ENCODE measurements at places on chromosomes 11 and 22.

DNA sequence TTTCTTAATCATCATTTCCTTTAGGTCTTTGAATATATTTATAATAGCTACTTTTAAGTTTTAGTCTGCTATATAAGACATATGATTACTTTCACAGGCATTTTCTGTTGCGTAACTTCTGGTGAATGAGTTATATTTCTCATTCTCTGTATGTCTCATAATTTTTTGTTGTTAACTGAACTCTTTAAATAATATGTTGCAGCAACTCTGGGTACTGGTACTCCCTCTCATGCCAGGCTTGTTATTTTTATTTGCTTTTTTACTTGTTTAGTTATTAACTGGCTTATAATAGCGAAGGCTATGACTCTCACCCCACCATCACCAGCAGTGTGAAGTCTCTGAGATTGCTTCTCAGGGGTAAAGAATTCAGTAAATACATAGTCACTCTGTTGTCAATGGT is 524.2 kb upstream of the CHORDC1 start:
- peak; percentile 70 for DNase-seq

- DNase-seq: no peak
Observed at GRCh38 chr11:32713496-32713895, 81.0 kb downstream of the CCDC73 start.

DNA sequence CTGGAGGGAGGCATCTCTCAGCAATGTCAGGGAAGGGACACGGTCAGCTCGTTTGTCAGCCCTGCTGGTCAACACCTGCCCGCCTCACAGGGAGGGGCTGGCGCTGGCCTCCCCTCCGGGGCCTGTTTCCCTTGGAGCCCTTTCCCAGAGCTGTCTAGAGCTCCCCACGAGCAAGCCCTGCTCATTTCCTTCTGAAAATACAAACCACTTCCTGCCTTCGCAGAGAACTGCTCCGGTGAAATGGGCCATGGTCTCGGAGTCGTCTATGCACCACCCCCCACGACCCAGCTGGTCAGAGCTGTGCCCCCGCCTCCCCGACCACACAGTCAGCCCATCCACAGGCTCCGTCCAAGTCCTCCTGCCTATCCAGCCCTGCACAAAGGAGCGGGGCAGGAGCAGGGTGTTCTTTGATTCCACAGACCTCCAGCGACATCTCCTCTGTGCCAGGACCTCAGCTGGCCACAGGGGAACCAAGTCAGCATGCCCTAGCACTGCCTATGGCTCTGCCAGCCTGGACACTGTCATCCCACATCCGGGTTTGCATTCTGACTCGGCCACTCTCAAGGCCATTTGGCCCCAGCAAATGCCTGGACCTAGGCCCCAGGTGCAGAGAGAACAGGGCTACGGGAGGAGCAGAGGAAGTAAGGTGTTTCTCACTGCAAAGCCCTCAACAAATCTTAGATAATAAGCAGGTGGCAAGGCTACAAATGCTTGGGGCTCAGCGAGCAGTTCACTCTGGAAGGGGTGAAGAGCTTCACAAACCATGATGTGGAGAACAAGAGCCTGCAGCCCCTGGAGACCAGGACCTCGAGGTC is 82.1 kb upstream of the WNT11 start:
- DNase-seq: no peak

DNA sequence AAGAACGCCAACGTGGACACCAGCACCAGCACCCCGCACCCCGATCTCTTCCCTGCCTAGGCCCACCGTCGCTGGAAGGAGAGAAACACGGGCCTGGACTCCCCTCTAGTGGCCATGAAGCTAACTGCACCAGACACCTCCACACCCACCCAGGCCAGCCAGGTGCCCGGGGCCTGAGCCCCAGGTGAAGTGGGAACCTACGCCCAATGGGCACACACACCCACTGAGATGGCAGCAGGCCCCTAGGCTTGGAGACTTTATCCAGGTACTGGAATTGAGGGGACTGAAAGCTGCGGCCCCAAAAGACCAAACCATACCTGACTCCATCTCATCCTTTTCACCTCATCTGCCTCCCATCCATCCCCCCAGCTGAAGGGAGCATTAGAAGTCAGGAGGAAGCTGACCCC is 81.0 kb downstream of the BUD13 start:
- DNase-seq: peak; percentile 16

GRCh38 chr11:19659529-19659928 is 53.1 kb upstream of the NAV2 start:
- no peak for DNase-seq

DNA sequence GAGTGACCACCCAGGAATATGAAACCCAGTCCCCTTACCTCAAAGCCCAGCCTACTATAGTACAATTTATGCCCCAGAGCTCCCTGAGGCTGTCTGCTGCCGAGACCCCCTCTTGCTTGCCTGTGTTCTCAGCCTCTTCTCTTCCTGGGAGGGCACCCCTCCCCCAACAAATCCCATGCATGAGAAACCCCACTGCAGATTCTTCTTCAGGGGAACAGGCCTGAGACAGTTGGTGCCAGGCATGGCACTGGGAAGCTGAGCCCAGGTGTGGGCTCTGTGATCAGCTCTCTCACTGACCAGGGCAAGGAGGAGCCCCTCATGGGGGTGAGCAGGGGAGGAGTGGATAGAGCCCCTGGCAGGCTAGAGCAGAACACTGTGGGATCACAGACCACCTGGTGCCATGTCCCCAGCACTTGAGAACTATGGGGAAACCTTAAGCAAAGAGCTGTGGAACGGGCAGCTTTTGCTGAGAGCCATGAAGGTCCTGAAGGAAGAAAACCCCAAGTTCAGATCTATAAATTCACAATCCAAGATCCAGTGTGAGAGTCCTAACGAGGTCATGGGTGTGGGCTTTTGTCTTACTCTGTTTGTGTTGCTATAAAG is 46.5 kb upstream of the TH start:
- DNase-seq: no peak

DNA sequence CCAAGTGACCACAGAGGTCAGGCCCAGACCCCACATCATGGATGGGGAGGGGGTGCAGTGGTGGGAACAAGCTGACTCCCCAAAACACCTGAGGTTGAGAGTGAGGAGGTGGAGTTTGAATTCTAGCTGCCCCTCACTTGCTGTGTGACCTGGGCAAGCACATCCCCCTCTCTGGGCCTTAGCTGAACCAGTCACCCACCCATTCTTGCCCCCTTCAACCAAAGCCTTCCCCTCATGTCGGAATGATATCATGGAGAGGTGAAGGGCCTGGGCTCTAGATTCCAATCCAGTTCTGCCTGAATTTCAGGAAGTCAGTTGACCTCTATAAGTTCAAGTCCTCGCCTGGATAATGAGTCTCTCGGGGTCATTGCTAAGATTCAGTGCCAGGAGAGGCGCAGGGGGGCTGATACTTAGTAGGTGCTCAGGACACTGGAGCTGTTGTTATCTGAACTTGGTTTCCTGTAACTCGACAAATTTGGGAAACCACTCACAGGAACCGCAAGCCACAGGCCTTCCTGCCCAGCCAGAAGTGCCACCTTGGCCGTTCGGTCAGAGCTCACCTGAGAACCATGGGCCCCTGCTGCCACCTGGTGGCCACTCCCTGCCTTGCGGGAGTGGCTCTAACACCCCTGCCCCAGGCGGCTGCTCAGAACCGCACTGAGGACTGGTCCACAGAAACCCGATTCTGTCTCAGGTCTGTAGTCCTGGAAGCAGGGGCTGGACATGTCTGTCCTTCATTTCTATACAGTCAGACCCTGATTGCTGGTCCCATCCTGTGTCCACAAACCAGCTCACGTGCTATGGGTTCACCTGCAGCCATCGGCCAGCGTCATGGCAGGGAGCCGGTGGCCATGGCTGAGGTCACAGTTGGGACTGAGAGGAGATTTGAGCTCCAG is 6.9 kb downstream of the CDC42EP1 start:
- DNase-seq: peak; percentile 42

DNA sequence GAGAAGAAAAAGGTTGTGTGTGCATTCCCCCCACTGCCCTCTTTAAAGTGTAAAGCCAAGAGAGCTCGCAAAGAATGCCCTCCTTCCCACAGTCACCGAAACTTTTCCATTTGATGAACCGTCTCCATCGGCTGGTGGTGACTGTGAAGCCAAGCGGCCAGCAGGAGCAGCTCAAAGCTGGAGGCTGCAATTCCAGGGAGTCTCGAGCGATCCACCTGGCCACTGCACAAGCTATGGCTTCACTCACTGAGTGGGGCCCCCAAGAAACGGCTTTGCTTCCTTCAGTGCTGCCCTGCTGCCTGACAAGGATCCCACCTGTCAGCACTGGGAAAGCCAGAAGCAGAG is 117.7 kb downstream of the ABTB2 start:
- no peak for DNase-seq

DNA sequence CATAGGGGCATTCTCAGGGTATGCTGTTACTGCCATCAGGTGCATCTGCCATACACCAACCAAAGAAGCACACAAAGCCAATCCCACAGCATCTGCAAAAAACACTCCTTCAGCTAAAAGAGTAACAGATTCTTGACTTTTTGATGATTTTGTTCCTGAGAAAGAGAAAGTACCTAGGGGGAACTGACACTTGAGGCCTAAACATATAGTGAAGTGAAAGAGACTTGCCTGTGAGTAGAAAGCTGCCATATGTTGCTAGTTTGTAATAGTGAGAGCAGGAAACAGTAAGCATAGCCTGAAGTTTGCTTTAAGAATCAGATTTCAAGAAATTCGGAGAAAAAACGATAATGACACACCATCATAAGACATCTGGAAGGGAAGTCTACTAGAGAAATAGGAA is 97.9 kb upstream of the CTSC start:
- DNase-seq: no peak

DNA sequence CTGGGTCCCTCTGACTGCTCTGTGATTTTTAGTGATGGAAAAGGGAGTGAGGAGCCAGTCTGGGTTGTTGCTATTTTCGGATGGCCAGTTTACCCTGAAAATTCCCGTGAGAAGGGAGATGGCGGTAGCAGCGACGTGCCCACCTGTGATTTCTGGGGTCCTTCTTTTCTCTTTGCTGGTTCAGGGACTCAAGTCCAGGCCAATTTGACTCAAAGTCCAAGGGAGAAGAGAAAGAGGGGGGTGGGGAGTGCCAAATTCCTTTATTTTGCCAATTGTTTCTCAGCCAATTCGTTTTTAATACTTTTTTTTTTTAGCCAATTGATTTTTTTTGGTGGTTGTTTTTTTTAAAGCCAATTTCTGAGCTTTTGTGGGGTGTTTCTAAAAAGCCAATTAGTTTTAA is 6.9 kb downstream of the IGF2 start:
- DNase-seq: no peak

- DNase-seq: no peak
Observed at GRCh38 chr11:16815047-16815767, 76.8 kb downstream of the C11orf58 start.

- no peak for DNase-seq
Observed at GRCh38 chr22:30643055-30643875, 7.7 kb downstream of the SLC35E4 start.

DNA sequence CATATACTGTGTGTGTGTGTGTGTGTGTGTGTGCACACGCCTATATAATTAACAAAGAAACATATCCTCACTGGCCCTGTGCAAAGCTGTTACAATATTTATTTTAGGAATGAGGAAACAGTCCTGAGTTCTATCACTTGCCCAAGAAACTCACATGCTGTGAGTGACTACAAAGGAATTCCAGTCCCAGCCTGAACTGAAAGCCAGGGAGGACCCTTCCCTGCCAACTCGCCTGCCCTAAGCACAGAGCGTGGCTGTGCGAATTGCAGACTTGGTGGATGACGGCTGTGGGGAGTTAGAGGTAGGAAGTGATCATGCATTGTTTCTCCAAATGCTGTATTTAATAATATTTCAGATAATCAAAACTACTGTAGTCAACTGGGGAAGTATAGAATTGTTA is 26.4 kb upstream of the CD5 start:
- peak; percentile 73 for DNase-seq

GRCh38 chr11:96260532-96260931 is 82.5 kb downstream of the MAML2 start:
- no peak for DNase-seq

- peak; percentile 74 for DNase-seq
Observed at GRCh38 chr11:35214226-35214770, 75.3 kb downstream of the CD44 start.

DNA sequence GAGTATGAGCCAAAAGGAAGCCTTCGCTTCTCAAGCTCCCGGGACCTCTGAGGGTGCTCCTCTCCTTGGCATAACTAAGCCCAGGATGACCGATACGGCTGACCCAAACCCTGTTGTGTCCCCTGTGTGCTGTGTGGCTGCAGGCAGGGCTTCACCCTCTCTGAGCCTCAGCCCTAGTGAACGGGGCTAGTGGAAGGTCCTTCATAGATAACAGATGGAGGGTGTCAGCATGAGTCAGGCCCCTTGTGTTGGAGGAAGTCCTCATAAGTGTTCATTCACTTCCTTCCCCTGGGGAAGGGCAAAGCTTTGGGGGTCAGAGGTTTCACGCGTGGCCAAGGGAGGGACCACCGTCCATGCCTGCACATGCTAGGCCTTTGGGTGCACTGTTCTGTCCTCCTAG is 21.5 kb downstream of the SHISAL1 start:
- no peak for DNase-seq
